ENCODE measurements at places on chromosomes 5 and 9.

GRCh38 chr9:105416840-105417239 lies 31.0 kb upstream of the FSD1L start:
- no peak for DNase-seq

GRCh38 chr5:129445379-129445778 lies 14.7 kb upstream of the ADAMTS19 start:
- DNase-seq = no peak

DNA sequence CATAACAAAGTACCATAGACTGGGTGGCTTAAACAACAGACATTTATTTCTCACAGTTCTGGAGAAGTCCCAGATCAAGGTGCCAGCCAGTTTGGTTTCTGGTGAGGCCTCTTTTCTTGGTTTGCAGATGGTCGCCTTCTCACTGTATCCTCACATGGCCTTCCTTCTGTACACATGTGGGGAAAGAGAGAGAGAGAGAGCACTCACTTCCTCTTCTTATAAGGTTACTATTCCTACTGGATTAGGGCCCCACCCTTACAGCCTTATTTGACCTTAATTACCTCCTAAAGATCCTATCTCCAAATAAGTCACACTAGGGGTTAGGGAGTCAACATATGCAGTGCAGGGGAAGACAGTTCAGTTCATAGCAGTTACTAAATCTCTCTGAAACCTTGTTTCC lies 205.6 kb upstream of the GDNF start:
- no peak for DNase-seq

DNA sequence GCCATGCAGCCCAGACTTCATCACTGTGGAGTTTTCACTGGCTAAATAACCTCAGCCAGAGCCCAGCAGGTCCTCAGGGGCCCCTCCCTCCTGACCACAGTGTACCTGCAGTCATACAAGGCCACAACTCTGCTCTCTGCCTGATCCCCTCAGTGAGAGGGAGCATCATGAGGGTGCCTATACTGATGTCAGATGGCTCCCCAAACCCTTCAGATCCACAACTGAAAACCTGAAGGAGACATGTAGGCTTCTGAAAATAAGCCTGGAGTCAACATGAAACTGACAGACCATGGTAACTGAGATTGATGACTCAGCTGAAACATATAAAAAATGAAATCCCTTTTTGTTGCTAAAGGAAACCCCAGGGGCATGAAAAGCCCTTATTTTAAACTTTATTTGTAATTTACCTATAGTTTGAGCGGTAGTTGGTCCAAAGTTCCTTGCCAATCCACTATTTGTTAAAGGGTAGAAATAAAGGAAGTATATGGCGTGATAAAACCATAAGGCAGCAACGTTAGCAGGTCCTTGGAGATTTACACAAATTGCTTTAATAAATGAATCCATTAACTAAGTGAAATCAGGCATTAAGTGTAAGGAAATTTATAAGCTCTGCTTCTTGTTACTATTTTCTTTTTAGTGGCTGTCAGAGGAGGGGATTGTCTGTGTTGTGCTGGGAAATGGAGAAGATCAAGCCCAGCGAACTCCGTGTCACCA lies 68.3 kb downstream of the FGF1 start:
- DNase-seq = no peak

- DNase-seq = no peak
Observed at GRCh38 chr5:101018299-101018698, 115.2 kb upstream of the ST8SIA4 start.

GRCh38 chr9:93194221-93194625 lies 10.3 kb downstream of the WNK2 start:
- no peak for DNase-seq

GRCh38 chr9:114925672-114926071 lies 4.7 kb downstream of the TNFSF8 start:
- no peak for DNase-seq

DNA sequence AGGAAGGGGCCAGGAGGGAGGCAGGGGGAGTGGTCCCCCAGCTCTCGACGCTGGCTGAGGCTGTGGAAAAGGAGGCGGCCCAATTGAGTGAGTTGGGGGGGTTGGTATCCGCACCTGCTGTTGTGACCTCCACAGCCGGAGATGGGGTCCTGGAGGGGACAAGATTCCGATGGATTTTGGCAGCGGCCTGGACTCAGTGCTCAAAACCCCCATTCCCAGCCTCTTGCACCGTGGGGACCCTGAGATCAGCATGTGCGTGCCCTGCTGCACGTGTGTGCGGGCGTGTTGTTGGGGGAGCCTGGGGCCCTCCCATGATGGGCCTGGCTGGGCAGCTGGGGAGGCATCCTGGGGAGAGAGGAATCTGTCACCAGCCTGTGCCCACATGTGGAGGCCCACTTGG lies 15.0 kb downstream of the CNTFR start:
- DNase-seq = no peak

GRCh38 chr5:57320582-57320981 lies 146.7 kb downstream of the GPBP1 start:
- DNase-seq = no peak

DNA sequence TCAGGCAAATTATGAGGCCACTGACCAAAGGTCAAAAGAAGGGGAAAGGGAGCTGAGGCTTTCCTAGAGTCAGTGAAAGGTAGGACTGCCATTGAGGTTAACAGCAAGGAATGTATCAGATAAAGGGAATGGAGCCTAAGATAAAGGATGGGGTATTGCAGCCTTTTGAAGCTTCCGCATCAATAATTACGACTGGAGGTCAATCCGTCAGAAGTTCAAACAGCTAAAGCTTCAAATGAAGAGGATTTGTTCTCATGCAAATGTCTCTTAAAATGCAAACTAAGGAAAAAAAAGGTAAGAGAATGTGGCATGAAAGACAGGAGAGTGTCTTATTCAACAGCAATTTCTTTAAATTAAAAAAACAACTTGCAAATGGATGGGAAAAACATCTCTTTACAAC lies 341.1 kb upstream of the RGMB start:
- DNase-seq = no peak

- DNase-seq = no peak
Observed at GRCh38 chr9:86676396-86676795, 270.9 kb downstream of the GAS1 start.

GRCh38 chr9:28319981-28320380 lies 746.7 kb upstream of the C9orf72 start:
- DNase-seq = no peak

- DNase-seq = no peak
Observed at GRCh38 chr9:123345567-123345955, 10.4 kb upstream of the CRB2 start.

GRCh38 chr5:39074017-39074814 lies at the start of gene RICTOR:
RICTOR (minus strand) TSS chr5:39074399; CDS start chr5:39074377, 22 bp downstream.
- peak; percentile 89 for DNase-seq

DNA sequence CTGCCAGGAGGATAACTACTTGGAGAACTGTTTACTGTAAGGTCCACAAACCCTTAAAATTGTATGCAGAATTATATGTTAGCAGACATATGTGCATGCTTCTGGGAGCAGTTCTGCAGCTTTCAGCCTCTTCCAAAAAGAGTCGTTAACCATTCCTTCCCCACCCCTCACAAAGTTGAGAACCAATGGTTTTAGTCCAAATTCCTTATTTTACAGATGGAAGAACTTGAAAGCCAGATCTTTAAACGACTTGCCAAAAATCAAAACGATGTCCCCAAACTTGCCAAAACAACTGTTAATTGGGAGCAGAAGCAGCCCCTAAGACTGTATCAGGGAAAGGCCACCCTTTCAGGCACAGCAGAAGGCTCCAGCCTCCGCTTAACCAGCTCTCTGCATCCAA lies 266.4 kb upstream of the ANKRD55 start:
- no peak for DNase-seq

DNA sequence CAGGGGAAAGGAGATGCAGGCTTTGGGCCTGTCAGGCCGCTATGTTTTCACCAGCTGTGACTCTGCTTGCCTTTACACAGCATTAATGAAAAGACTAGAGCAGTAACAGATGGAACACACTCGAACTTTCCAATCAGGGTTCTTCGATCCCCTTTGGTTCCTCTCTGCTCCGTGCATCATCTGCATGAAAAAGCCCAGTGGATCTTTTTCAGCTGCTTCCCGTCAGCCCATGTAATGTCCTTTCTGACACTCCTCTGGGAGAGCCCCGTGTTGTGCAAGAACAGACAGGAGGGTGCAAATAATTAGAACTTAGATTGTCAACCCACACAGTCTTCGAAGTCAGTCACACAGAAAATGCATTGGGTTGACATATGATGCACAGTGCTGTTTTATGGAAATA lies 448.9 kb upstream of the ZNF462 start:
- DNase-seq = no peak

DNA sequence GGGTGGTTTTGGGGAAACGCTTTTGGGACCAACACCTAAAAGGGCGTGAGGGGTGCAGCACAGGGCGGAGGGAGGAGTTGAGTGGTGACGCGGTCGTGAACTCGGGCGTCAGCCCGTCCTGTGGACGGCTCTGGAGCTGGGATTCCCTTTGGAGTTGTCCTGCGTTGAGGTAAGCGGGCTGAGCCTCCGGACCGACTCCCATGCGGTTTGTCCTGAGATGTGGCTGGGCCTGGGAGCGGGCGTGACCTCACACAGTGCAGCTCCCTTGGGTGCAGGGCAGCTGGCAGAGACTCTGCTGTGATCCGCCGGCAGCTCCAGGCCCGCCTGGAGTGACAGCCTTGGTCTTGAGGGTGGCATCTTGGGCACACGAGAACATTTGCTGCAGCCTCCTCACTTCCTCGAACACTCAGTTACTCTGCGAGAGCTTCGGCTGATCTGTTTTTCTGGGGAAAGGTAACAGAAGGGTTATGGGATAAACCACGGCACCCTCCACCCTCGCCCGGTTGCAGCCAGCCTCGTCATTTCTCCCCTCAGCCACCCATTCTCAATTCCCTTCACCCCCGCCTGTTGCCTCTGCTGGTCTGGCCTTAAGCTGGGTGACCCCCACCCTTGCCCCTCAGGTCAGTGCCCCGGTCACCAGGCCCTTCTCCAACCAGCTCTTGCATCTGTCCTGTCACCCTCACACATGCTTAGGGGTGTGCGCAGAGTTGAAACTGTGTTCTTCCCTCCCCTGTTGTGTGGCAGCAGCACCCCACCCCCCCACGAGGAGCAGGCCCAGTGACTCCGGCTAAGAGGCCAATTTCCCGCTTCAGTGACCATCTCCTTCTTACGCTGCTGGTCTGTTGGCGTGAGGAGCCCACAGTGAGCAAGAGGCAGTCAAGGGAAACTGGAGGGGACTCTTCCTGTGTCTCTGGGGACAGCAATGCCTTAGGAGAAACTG lies 94.2 kb upstream of the COL5A1 start:
- no peak for DNase-seq

- no peak for DNase-seq
Observed at GRCh38 chr5:9533096-9533495, 12.8 kb downstream of the SEMA5A start.

- no peak for DNase-seq
Observed at GRCh38 chr9:108374626-108375025, 481.2 kb downstream of the ACTL7B start.

- DNase-seq = no peak
Observed at GRCh38 chr5:151895660-151896030, 29.0 kb downstream of the GLRA1 start.

- DNase-seq = no peak
Observed at GRCh38 chr9:134214386-134214765, 50.0 kb upstream of the RNU6ATAC start.

DNA sequence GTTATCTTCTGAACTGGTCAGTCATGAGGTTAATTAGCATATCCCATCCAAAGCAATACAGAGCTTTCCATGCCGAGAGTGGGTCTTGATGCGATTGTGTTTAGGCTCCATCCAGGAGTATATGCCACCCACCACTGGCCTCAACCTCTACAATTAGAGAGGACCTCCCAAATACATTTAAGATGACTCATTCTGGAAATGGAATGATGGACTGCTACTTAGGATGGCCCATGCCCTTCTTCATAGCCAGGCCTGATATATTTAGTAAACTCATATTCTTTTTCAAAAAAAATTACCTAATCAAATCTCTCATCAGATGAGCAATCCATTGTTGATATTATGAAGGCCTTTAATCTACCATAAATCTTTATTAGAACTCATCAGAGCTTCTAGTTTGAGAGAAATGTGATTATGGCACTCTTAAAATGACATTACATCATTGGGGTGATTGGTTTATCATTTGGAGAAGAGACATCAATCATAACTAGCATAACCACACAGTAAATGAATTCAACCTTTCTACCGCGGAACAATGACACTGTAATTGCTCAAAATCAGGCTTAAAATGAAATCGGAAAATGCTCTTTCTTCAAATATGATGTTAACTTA lies 414.2 kb upstream of the WWC1 start:
- DNase-seq = no peak

DNA sequence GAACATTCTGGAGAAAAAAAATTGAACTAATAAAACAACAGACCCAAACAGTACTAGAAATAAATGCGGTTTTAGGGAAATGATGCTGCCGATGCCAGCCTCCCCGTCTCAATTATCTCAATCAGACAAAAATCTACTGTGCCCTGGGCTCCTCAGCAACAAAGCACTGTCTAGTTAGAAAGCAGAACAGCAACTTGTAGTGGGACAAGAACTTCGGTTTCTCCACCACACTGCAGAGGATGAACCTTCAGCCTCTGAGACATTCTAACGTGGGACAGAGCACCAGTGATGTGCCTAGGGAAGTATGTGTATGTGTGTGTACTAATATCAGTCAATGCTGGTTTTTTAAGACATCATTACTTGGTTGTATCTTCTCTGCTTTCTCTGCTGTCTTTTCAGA lies 11.1 kb upstream of the CAST start:
- DNase-seq = no peak

GRCh38 chr5:140588311-140589070 lies 23.9 kb downstream of the SLC35A4 start:
- DNase-seq = no peak

- no peak for DNase-seq
Observed at GRCh38 chr5:57675236-57675635, 192.6 kb upstream of the ACTBL2 start.

GRCh38 chr5:88883059-88883835 lies at the start of gene MEF2C:
MEF2C (minus strand) TSS chr5:88883184; CDS start chr5:88823788, 59,396 bp downstream.
- no peak for DNase-seq

GRCh38 chr5:149824846-149825245 lies 94.7 kb downstream of the PPARGC1B start:
- no peak for DNase-seq

DNA sequence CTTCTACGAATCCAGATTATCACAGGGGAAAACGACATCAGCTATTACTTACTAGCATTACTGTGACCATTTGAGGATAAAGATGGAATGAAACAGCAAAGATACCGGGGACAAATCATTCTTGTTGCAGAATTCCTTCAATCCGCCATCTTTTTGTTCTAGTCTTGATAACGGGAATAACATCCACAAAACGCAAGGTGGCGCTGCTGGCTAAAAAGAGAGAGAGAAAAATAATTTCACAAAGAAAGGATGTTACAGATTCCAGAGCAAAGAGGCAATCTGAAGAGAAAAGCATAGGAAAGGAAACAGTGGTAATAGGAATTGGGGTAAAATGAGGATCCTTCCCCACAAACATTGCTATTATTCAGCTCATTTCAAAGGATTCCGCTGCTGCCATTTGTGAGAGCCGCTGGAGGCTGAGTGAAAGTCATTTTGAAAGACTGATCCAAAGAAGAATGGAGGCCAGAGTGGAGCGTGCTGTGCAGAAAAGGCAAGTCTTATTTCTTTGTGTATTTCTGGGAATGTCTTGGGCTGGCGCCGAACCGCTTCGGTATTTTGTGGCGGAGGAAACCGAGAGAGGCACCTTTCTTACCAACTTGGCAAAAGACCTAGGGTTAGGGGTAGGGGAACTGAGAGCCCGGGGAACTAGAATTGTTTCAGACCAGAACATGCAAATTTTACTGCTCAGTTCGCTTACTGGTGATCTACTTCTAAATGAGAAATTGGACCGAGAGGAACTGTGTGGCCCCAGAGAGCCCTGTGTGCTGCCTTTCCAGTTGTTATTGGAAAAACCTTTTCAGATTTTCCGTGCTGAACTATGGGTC lies at the start of gene PCDHB7:
PCDHB7 (plus strand) TSS at position 264 of the 824 bp plus-strand sequence; CDS start at position 456, 192 bp downstream.
- DNase-seq = no peak

- no peak for DNase-seq
Observed at GRCh38 chr5:163460562-163461171, at the start of gene HMMR. HMMR (plus strand) TSS chr5:163460632; CDS start chr5:163460693, 61 bp downstream.

Measured in activated CD8-positive, alpha-beta memory T cell treated with anti-CD3 and anti-CD28 coated beads for 48 hours (primary cell).